ENCODE measurements at places on chromosomes 1 and 21. TPM values are rescaled to one million over a fixed set of nuclear protein-coding genes. Genes with fewer than 3 reads are reported as not detected.

The CAPZB gene
- total RNA-seq, result 236 TPM

The RUNX1 gene
- total RNA-seq, result 5.5 TPM

DNA sequence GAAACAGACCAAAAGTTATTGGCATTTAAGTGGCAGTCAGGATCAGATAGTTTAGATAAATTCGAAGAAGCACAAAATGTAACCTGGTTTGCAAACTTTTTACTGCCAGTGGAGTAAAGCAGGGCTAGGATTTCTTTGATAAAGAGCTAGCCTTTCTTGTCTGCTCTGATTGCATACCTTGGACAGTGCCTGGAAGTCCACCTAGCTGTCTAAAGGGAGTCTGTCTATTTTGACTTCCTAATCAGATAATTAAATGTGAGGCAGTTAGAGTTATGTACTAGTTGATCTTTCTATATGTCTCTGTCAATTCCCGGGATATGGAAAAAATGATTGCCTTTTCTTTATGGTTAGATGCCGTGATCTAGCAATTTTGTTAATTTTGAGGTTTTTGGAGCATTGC lies 4.1 kb downstream of the GPSM2 start:
- DNase-seq, result no peak

GRCh38 chr1:116674751-116675150 lies 7.2 kb upstream of the IGSF3 start:
- DNase-seq, result no peak

- DNase-seq, result no peak
These were observed 43.4 kb upstream of the SLC19A2 start for GRCh38 chr1:169529068-169529642.

- DNase-seq, result no peak
These were observed 9.1 kb downstream of the RHBDL2 start for GRCh38 chr1:38932571-38932970.
